ENCODE measurements at places on chromosomes 11 and 22.

DNA sequence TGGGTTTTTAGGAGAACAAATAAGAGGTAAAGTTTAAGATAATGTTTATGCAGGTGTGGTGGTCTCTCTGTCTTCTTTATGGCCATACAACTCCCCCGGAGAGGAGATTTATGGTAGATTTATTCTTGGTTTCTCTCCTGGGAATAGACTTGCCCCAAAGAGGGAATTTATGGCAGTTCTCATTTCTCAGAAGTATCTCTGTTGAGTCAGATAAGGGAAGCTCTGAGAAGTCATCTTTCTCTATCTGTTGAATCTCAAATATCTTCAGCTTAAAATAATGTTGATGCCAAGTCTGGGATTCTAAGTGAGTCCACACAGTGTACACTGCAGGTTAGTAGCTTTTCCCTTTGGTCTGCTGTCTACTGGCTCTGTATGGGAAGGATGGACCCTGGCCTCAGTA, 276.4 kb upstream of the PLET1 start:
- DNase-seq, result no peak

GRCh38 chr11:114307524-114308203, 11.5 kb downstream of the NNMT start:
- no peak for DNase-seq

DNA sequence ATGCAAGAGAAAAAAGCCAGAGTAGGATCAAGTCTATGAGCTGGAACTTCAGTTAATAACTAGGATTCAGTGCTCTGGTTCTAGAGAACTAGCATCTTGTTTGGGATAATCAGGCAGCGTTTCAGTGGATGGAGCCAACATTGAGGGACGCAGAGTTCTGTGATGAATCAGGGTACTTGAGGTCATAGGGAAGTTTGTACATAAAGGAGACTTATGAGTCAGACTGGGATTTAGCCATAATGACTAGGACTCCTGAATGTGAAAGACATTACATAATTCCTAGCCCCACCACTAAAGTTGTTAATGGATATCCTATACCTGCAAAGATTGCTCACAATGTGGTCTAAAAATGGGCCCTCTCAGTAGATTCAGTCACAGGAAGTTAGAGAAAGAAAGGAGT, 6.8 kb downstream of the SLN start:
- no peak for DNase-seq

DNA sequence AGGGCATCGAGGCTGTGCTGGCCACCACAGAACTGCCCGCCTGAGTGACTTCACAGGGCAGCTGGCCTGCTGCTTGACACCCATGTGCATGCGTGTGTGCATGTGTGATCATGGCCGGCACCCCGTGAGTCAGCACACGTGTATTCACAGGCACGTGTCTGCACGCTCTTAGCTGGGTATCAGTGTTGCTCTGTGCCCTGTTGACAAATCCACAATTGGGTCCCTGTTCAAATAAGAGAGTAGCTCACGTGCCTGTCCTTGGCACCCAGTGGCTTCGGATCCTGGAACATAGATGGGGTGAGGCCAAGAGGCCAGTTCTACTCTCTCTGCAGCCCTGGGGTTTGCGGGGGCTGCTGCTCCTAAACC, 14.0 kb downstream of the B3GAT1 start:
- DNase-seq, result no peak

DNA sequence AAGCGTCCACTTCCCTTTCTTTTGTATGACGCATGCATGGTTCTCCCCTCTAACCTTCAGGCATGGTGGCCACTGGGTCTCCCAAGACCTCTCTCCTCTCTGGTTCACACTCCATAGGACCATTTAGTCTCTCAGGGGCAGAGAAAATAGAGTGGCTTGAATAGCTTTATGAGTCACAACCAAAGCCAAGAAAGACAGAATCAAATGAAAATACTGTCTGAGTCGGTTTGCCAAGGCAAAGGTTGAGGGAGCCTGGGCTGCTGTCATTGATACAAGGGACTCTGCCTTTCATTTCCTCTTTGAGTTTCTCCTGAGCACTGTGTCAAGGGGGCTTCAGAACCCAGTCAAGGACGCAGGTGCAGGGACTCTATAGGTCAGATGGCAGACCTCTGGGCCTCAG, 44.2 kb downstream of the TENM4 start:
- DNase-seq, result no peak

DNA sequence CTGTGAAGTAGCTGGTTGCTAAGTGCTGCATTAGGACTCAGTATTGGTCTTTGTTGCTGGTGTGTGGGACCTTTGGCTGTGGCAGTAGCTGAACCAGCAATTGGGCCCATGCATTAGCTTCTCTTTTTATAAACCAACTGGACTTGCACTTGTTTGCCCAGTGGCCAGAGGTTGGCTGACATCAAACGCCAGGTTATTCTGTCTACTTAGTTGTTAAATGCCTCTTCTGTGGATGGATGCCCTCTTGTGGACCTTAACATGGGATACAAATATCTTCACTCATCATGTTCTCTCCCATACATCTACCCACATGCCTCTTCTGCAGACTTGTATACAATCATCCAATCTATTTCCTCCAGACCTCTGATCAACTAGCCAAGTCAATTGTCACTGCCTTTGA, 26.4 kb upstream of the ARHGAP20 start:
- no peak for DNase-seq

- no peak for DNase-seq
Measured at GRCh38 chr11:34219941-34220370, 114.5 kb downstream of the NAT10 start.

- DNase-seq, result no peak
Measured at GRCh38 chr22:41902932-41903421, 11.9 kb downstream of the SHISA8 start.

DNA sequence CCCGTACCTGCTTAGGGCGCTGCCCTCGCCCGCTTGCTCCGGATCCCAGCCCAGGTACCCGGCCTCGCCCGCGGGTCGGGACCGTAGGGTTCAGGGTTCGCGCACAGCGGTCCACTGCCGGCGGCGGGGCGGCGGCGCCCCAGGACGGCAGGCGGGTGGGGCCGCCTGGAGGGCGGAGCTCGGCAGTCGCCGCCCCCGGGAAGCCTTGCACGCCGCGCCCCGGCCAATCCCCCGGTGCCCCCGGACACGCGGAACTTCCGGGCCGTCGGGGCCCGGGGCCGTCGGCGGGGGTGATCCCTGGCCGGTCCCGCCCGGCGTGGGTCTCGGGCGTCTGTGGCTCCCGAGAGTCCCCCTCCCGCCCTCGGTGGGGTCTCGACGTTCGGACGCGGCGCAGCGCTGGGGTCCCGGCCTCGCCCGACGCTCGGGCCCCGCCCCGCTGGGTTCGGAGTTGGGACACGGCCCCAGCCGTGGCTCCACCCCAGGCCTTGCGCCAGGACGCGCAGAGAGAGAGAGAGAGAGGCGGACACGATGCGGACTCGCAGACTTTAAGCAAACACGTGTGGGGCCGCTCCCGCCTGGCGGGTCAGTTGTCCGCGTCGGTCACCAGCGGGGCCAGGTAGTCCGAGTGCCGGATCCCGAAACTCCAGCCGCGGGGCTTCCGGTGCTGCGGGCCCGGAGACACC, at the start of gene TYMP:
Gene TYMP (minus strand): TSS at position 116 of the 683 bp plus-strand sequence. CDS start 303 bp downstream, outside the sequence.
- no peak for DNase-seq

DNA sequence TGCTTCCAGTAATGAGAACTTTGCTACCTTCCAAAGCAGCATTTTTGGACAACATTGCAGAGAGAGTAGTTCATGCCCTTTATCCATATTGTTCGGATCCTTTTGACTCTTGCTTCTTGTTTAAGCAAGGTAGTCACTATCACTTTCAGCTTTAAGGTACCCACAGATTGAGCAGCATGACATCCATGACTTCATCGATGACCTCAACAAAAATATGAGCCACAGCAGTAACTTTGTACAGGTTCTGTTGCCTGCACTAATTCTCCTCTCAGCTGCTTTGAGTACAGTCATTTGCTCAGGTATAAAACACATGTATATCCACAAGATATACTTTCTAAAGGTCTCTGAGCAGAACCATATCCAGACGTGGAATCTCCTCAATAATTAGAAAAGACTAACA, 546.3 kb downstream of the SOX6 start:
- no peak for DNase-seq

DNA sequence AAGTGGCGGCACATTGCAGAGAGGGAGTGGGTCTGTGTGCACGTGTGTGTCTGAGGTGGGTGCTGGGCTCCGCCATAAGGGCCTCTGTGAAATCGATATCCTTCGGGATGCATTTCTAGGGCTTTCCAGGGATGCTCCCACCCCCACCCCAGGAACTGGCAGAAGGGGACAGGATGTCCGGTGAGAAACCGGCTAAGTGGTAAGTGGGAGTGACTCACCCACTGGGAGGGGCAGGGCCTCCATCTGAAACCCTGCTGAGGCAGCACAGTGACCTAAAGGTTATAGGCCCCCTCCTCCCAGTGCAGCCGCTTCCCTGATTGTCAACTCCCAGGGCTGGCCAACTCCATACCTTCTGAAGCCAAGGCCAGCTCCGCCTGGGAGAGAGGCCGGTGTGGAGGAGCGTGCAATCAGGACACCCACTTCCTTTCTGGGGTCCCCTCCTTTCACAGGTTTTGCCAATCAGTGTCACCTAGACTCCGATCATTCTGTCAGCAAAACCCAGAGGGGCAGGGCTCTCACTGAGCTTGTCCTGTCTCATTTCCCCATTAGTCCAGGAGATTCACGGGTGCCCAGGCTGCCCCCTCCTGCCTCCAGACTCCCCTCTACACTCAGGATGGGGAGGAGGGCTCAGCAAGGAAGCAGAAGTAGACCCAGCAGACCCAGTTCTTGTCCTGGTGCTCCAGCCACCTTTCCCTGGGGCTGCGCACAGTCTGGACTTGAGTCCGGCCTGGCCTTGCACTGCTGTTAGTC, 44.5 kb downstream of the NECTIN1 start:
- DNase-seq, result no peak

DNA sequence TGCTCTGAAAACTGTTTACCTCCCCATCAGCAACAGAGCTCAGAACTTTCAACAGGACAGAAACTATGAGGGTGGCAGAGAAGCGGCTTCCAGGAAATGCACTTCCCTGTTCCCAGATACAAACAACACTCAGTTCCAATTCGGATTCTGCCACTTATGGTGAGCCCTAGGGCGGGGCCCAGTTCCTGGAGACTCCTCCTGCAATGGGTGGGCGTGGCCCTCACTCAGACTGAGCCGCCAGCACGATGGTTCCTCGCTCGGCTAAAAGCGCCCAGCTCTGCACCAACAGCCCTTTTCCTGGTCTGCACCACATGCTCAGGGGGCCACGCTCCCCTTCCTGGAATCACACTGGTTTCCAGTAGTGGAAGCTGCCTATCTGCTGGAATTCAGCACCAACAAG, 314.1 kb downstream of the CTTN start:
- DNase-seq, result no peak
